GM23248 (cell line): ENCODE measurements at places on chromosomes 2 and 18.

DNA sequence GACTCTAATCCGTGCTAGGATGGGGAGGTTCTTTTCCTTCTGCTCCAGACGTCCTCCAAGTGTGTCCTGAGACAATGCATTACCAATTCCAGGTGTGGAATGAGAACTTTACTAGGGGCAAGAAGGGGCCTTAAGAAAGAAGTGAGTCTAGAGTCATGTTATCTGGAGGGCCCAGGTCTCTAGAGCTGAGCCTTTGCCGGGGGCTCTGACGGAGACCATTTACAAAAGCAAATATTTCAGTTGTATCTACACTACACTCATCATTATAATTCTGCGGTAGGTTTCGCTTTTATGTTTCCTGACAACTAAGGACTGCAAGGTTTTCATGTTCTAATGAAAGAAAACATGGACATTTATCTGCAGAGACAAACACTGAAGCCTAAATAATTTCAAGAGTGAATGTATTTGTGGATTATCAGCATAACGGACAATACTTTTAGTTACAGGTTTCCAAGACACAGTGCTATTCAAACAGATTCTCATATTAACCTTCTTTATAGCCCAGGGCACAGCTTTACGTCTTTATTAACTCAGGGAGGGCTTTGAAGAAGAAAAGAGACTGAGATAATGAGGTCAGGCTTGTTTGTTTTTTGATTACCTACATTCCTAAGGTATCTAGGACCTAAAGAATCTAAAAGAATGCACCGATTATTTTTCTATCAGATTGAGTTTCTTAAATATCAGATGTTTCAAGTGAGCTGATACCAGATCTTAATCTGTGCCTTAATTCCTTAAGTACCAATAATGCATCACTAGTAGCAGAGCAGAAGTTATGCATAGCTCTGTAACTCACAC lies 15.0 kb upstream of the LAMA1 start:
- no peak for DNase-seq

DNA sequence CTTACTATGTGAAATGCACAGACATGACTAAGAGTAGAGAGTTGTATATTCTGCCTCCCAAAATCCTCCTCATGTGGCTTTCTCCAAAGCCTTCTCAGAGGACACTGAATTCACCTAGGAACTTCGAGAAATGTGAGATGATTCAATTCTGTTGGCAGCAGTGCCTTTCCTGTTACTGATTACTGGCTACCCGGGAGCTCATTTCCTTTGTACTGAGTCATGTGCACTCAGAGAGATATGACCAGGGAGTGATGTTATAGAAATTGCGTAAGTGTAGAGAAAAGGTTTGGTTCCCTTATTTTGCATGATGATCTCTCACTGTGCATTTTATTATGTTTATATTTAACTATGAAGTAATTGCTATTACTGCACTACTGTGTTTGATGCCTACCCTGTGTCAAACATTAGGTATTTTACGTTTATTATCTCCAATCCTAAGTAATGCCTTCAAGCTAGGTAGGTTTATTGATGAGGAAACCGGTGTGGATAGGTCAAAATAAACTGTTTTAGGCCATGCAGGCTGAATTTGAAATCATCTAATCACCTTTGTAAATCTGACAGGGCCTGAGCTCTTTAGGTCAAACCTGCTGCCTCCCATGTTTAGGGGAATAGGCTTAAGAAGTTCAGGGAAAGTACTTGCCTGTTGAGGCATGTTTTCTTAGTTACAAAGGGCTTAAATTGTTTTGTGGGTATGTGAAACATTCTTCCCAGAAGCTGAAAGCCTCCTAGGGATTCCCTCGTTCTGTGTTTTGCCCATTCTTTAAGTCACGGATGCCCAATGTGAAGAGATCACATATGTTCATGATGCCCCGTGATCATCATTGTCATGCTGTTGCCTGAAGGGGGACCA lies 86.8 kb downstream of the FMNL2 start:
- peak; percentile 98 for DNase-seq

DNA sequence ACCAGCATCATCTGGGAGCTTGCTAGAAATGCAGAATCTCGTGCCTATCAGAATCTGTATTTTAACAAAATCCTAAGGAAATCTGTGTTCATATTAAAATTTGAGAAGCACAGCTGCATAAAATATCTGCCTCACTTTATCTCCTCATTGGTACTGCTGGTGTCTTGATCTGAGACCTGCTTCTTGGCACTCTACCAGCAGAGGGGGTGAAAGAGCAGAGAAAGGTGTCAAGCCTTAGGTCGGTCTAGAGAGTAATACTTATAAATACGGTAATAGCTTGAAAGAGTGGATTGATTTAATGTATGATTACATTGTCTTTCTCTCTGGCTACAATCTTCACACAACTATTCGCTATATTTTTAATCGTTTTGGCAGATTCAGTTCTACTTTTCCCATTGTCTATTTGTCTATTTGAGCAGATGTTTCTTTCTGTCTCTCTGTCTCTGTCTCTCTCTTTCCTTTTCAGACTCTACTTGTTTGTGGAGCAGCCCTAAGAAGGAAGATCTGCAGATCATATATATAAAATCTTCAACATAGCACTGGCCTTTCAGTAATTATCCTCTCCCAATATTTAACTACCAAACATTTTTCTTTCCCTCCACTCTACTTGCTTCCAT lies 1.7 kb upstream of the GCG start:
- DNase-seq = peak; percentile 53

- no peak for DNase-seq
Observed at GRCh38 chr18:31044926-31045325, 2.4 kb upstream of the DSC3 start.

DNA sequence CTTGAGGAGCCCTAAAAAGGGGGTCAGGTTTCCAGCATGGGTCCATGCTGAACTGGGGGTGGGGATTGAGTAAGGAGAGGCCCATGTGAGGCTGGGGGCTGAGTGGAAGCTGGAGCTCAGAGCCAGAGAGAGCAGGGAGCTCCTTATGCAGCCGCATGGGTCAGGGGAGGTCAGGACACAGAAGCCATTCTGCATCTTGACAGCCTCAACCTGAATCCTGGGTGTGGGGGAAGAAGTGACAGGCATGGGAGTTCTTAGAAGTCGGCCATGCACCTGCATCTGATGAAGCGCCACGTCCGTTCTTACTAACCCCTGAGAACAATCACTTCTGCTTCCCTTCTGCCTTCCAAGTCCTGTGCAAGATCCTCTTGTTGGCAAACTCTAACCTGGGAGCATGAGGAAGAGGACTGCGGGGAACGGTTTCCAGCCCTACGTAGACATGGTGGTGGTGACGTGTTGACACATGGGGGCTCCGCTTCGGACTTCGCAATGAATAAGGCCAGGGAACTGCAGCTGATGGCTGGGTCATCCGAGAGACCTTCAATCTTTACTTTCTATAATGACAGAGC lies 22.3 kb downstream of the GNLY start:
- no peak for DNase-seq

DNA sequence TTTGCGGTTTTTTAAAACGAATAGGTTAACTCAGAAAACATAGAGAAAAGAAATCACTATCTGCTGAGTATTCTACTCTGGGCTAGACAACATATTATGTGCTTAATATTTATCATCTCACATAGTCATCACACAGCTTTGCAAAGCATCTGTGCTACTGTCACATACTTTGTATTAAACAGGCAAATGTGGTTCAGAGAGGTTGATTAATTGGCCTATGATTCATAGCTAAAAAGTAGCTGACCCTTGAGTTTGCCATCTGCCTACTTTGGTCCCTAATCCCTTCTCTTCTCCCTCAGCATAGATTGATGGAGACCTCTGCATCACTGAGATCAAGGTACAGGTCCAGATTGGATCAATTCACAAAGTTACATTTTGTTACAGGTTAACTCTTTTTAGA lies 21.4 kb downstream of the ANKRD30B start:
- no peak for DNase-seq

- DNase-seq = no peak
Observed at GRCh38 chr2:76275788-76276187, 565.1 kb upstream of the GCFC2 start.

DNA sequence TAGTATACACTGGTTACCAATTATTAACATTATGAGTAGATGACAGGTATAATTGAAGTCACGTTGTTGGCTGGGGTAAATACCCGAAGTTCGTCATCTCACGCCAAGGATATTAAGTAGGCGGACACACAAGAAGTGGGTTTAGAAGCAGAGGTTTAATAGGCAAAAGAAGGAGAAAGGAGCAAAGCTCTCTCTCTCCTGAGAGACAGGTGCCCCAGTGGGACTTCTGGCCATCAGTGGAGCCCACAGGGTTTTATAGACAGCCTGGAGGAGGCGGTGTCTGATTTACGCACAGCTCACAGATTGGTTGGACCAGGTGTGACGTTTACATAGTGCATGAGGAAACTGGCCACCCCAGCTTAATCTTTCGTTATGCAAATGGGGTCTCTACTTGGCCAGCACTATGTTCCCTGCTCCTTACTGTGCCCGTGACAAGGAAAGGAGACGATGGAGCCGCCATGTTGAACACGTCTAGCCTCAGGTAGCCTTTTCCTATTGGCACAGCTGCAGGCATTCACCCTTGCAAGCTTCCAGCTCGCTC lies 128.8 kb upstream of the KYNU start:
- DNase-seq = no peak

DNA sequence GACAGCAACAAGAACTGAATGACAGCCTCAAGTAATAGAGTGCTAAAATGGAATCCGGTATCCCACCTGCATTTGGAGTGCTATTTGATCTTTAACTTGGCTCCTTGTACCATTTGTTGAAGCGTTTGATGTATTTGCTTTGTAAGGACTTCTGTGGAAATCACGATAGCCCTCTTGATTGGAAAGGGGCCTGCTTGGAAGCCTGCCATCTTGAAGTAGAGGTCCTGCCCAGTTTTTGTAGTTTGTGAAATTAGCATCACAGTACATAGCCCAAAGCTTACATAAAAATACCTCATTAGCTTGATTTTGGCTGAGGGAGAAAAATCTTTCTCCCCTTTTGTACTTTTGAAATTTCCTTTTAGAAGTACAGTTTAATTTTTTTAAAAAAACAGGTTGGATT lies 2.7 kb downstream of the CDCA7 start:
- no peak for DNase-seq

DNA sequence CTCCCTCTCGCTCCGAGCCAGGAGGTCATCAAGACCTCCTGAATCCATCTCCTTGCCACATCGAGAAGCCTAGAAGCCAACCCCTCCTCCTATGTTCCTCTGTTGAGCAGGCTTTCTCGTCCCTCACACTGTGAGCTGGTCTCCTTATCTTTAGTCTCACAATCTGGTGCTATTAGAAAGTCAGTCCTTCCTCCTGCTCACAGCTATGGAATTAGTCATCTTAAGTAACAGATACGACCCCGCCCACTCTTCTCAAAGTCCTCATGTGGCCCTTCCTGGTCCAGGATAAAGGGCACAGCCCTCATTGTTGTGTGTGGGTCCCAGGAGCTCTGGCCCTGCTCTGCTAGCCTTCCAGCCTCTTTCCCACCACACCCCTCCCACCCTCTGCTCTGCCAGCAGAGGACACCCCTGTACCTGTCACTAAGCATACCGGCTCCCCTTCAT lies 41.4 kb upstream of the TRIB2 start:
- peak; percentile 61 for DNase-seq

DNA sequence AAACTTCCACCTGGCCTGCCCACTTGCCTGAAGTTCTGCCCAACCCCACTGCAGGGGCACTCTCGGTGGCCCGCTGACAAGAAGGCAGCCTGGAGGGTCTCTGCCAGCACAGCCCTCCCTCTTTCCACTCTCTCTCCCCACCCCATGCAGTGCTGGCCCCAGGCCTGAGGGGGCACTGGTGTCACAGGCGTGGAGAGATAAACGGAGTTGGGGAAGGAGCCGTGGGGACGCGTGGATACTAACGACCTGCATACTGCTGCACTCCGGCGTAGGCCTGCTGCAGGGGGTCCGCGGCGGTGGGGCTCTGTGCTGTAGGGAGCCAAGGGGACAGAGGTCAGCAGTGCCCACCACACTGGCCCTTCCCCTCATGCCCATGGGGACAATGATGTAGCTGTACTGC lies 299.3 kb downstream of the CELF4 start:
- no peak for DNase-seq

- DNase-seq = peak; percentile 20
Observed at GRCh38 chr2:237669283-237669627, 41.9 kb downstream of the LRRFIP1 start.

DNA sequence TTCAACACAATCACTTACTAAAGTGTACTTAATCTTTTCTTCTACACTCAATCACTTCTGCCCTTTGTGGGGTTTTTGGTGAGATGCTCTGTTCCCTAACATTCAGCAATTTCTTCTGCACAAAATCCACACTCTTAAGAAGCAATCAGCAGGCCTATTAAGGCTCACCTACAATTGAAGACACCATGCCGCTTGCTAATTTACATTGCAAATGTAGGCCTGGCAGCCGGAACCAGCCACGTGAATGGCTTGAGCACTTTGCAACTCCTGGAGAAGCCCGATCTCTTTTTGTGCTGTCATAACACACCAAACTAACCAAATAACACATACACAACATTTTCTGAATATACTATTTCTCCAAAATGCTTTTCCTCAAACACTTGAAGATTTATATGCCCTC lies 66.3 kb downstream of the NYAP2 start:
- no peak for DNase-seq

- DNase-seq = no peak
Observed at GRCh38 chr2:236015171-236015570, 153.0 kb downstream of the GBX2 start.

- DNase-seq = peak; percentile 98
Observed at GRCh38 chr2:223725494-223725893, 111.9 kb downstream of the AP1S3 start.

DNA sequence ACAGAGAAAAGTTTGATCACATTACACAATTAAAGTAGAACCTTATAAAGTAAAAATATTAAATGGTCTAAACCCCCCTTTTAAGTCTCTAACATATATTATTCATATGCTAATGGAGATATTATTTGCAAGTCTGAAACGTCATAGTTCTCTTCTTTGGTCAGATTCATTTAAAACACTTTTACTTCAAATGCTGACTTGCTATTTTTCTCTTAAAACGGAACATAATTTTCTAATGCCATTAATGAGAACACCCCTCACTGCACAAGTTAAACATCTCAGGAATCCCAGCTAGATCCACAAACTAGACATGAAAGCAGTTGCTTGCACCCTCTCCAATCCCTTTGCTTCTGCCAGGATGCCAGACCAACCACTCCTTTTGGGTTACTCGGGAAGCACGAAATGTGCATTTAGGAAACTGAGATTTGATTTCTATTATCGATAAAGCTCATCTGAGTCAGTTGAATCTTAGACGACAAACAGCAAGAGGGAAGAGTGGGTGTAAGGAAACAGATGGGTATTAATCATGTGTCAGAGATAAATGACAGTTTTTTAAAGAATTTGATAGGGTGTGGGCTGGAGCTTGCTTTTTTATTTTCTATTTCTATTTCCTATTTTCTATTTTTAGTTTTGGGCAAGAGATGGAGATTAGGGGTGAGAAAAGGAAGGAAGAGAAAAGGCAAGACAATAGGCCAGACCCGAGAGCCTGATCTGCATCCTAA lies 1.5 kb downstream of the ADD2 start:
- no peak for DNase-seq

DNA sequence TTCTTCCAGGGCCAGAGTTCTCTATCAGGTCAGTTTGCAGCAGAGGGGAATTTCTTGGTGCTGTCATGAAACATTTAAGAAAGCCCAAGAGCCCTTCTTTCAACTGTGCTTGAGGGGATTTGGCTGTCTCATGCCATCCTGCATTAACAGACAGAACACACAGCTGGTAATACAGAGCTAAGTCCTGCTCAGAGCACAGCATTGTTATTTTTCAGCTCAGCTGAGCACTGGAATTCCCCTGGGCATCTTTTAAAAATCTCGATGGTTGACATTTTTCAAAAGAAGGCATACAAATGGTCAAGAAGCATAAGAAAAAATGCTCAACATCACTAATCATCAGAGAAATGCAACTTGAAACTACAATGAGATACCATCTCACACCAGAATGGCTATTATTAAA lies 14.9 kb upstream of the IL1R2 start:
- DNase-seq = no peak

- peak; percentile 17 for DNase-seq
Observed at GRCh38 chr2:188746727-188747126, 227.4 kb upstream of the COL3A1 start.
